Heart right ventricle (tissue), 16 donors: ENCODE measurements at places on chromosomes 5 and 9. TPM values are rescaled to one million over a fixed set of nuclear protein-coding genes. Genes with fewer than 3 reads are reported as not detected.

DNA sequence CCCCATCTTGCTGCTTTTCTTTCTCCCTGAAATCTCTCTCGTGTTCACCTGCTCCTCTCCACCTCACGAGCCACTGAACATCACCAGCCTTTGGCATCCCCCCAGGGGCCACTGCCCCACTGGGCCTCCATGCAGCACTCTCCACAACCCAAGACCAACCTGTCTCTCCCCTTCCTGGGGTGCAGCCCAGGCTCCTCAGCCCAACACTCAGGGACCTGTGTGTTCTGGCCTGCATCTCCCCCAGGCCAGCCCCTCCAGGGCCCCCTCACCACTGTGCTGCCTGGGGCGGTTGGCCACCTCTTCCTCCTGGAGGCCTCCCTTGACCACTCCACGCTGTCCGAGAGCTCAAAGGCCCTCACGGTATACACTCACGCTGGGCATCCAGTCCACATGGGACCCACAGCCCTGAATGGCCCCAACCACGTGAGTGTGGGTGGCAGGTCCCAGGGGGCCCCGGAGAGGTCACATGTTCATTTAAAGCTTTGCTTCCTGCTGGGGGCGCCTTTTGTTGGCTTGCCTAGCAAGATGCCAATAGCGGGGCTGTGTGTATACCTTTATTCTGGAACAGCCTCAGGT lies 453 bp upstream of the DOK3 start:
- no peak for DNase-seq

The PCDHGA5 gene
- total RNA-seq: 7.1 TPM

DNA sequence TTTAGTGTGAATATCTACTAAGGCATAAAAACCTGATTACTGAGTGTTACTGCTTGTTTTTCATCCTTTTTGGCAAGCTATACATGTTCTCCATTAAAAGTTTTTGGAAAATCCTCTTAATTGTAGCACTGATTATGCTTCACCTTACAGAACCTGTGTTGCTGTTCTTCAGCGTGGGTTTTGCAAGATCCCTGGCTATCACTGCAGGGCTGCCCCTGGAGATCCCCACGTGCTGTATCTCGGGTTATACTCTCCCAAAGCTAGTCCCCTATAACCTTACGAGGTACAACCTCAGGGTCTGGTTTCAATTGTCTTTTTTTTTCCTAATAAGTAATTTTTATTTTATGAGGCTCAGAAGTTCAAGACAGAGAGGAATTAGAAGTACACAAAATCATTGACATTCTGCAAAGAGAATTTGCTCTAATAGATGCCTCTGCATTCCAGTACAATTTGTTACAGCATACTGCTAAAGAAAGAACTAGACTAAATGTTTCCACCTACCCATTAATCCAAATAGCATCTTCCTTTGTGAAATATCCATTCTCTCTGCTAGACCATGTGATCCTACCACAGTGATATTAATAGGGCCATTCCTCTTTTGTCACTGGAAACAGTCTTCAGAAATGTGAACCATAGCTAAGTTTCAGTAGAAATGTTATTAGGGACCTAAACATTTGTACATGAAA lies 25.8 kb upstream of the CAMK4 start:
- DNase-seq: no peak

- DNase-seq: no peak
These were observed 1918.8 kb downstream of the EFNA5 start for GRCh38 chr5:105751908-105752307.

DNA sequence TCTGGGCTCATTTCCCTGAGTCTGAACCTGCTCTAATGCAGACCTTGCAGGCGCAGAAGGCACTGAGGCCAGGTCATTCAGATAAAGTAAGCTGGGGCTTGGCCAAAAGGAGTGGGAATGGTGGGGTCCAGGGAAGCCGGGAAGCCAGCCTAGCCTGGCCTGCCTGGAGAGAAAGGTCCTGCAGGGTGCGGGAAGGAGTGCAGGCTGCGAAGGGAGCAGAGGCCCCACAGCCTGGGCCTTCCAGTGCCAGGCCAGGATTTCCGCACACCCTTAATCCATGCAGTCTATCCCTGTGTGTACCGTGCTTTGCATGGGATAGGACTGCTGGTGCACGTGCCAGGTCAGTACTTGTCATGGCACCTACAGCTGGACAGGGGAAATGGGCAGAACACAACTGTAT lies 3.6 kb upstream of the STING1 start:
- DNase-seq: no peak

The ZFP37 gene
- 2.3 TPM for total RNA-seq

GRCh38 chr9:118595719-118596305 lies 773.4 kb downstream of the BRINP1 start:
- no peak for DNase-seq

- DNase-seq: no peak
These were observed 38.9 kb upstream of the TLX3 start for GRCh38 chr5:171270136-171270535.

DNA sequence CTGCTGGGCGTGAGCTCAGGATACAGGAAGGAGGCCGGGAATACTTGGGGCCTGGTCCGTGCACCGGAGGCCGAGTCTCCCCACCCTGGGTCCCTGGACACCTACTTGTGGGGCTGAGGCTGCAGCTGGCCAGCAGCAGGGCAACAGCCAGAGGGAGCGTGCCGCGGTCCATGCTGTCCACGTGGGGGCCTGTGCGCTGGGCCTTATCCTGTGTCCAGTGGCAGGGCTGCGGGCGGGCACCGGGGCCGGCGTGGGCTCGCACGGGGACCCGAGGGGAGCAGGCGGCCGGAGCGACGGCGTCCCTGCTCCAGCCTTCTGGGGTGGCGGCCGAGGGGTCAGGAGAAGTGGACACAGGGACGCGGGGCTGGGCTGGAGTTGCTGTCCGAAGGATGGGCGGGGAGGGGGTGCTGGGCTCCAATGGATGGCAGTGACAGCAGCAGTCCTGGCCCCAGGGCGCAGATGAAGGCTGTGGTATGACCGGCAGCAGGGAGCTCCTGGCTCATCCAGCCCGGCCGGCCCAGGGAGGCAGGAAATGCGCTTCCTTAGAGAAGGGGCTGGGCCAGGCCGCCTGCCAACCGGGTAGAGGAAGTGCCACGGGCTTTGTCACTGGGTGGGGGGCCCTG lies at the start of gene ENG:
Gene ENG (minus strand): TSS at position 475 of the 623 bp plus-strand sequence. CDS start 303 bp downstream, at position 172.
- peak; percentile 90 for DNase-seq

DNA sequence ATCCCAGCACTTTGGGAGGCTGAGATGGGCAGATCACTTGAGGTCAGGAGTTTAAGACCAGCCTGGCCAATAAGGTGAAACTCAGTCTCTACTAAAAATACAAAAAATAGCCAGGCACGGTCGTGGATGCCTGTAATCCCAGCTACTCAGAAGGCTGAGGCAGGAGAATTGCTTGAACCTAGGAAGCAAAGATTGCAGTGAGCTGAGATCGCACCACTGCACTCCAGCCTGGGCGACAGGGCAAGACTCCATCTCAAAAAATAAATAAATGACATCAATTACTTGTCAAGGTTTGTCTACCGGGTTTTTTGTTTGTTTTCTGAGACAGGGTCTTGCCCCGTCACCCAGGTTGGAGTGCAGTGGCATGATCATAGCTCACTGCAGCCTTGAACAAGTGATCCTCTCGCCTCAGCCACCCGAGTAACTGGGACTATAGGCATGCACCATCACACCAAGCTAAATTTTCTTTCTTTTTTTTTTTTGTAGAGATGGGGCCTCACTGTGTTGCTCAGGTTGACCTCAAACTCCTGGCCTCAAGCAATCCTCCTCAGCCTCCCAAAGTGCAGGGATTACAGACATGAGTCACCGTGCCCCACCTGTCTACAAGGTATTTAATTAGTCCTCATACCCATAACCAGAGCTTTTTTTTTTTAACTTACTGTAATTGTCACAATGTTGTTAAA lies 64.9 kb downstream of the SUSD1 start:
- DNase-seq: no peak

DNA sequence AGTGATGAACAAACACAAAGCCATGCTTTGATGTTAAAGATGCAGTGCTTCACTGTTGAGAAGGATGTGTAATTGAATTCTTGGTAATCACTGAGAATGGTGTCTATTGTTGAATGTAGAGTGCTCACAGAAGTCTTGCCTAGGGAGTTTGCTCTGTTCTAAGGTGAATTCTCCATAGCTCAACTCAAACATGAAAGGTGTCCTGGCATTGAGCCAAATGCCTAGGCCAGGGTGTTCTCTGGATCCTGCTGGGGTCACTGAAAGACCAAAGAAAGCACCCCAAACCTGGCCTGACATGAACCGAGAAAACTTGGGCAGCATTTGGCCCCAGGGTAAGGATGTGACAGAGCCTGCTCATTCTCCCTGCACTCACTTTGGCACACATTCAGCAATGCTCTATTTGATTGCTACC lies 217.3 kb downstream of the ARL15 start:
- peak; percentile 8 for DNase-seq

The DRD1 gene
- not detected for total RNA-seq

DNA sequence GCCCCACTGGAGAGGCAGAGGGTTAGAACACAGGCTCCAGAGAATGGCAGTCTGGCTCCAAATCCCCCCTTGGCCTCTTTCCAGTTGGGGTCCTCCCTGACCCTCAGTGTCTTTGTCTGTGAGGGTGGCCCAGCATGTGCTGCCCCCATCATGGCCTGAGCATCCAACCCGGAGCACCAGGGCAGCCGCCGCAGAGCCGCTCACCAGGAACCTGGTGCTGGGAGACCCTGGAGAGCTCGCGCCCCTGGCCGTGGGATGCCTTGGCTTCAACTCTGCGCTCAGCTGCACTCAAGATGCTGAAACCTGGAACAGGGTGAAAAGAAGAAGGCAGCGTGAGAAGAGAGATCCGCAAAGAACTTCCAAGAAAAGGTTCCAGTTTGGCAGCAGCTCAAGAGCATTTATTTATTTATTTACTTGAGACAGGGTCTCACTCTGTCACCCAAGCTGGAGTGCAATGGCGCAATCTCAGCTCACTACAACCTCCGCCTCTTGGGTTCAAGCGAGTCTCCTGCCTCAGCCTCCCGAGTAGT lies 3.8 kb downstream of the CCDC187 start:
- no peak for DNase-seq

The CTXN3 gene
- total RNA-seq: not detected

DNA sequence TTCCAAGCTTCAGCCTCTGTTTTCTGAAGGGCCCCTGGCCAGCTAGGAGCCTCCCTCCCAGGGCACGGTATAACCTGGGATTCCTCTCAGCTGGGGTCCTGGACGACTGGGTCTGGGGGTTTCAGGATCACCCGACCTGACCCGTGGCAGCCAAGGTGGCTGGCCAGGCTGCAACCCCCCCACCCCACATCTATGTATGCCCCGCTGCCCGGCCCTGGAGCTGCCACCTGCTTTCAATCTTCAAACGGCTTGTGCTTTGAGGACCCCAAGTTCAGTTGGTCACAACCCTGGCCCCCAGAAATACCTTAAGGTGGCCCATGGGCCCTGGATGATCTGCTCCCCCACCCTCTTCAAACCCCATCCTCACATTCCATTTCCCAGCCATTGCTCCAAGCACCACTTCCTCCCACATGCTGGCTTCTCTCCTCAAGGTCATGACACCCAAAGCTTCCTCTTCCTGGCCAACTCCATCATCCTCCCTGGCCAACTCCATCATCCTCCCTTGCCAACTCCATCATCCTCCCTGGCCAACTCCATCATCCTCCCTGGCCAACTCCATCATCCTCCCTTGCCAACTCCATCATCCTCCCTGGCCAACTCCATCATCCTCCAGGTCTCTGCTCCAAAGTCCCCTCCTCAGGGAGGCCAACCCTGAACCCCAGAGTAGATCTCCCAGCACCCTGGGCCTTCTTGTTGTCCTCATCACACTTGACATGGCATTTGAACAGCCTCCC lies 17.2 kb upstream of the TTLL11 start:
- DNase-seq: no peak

GRCh38 chr9:36078051-36078450 lies 41.3 kb downstream of the RECK start:
- DNase-seq: no peak

The FGF1 gene
- 45.0 TPM for total RNA-seq

GRCh38 chr5:52945040-52945439 lies 44.1 kb upstream of the ITGA2 start:
- DNase-seq: no peak

DNA sequence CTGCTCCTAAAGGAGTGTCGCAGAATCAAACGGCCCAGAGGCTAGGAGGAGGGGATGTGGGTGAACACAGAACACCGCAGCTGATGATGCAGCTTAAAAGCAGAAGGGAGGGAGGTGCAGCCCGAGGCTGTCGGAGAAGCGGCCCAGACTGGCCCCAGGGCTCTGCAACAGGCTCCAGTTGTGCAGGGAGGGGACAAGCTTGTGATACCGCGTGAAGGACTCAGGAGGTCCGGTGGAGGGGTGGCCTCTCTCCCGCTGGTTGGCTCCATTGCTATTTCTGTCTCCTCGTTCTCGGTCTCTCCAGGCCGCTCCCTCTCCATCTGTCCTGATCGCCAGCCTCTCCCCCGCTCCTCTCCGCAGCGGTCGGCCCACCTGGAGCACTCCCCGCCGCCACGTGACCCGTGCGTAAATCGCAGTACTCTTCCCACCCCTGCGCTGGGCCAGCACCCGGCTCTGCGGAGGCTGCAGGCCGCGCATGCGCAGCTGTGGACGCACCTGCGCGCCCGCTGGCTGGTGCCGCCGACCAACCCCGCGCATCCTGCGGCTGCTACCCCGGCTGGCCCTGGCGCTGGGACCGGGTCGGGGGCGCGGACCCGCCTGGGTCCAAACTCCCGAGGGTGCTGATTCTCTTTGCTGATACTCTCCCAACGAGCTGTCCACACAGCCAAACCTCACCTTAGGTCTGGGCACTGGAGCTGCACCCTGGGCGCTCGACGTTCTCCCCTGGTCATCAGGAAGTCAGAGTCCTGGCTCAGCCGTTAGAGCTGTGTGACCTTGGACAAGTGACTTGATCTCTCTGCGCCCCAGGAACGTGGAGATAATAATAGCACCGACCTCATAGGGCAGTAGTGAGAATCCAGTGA lies 3.7 kb upstream of the STXBP1 start:
- DNase-seq: peak; percentile 77

The GFI1B gene
- total RNA-seq: 0.45 TPM

The SPINK13 gene
- not detected for total RNA-seq

DNA sequence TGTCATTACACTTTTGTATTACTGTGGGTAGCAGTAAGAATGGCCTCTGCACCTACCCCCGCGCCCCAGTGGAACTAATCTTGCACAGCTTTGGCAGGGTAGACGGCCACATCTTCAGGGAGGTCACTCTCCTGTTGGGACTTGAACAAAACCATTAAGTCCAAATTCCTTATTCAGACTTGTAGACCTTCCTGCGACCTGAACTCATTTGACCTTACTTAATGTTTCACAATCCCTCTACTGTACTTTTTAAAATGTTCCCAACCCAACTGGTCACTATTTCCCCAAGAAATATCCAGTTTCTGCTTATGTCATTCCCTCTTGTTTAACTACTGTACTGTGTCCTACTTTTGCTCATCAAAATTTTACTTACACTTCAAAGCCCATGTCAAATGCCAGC lies 5.3 kb upstream of the FAM120AOS start:
- DNase-seq: no peak

The PCDHGC5 gene
- total RNA-seq: 2.7 TPM

DNA sequence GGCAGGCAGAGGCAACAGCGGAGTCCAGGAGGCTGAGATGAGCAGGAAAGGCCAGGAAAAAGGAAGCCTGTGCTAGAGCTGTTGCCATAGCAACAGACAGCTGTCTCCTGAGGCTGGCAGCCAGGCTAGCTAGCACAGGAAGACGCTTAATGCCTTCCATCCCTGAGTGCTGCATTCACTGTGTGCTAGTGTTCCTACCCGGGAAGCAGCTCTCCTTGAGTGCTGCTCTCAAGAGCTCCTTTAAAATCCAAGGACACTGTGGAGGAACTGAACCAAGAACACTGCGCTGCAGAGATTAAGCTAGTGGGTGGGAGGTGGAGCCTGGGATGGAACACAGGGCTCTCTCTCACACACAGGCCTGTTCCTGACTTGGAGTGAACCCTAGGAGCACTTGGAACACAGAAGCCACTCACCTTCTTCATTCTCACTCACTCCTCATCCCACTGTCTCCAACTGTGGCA lies 53.5 kb upstream of the IL7R start:
- no peak for DNase-seq
